NCI-H2081 (cell line): ENCODE measurements at places on chromosomes 5 and 9.

GRCh38 chr9:113570749-113571711 is 107.5 kb downstream of the RGS3 start:
- no peak for DNase-seq

DNA sequence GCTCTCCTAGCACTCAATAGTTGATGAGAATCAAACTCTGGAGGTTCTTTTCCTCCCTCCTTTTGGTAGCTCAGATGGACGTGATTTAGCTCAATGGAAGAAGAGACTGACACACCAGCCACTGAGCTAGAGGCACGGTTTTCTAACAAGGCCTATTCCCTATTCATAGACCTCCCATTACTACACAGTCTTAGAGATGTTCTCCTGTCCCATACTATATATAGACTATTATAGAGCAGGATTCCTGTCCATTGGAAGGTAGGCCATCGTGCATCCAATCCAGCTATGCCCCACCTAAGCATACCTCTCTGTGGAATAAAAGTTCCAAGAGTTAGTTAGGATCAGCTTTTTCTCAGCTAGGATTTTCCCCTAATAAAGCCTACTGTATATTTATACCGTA is 30.3 kb upstream of the CTNNAL1 start:
- no peak for DNase-seq

- DNase-seq, result no peak
Measured at GRCh38 chr5:140222416-140222815, 47.4 kb downstream of the CYSTM1 start.

DNA sequence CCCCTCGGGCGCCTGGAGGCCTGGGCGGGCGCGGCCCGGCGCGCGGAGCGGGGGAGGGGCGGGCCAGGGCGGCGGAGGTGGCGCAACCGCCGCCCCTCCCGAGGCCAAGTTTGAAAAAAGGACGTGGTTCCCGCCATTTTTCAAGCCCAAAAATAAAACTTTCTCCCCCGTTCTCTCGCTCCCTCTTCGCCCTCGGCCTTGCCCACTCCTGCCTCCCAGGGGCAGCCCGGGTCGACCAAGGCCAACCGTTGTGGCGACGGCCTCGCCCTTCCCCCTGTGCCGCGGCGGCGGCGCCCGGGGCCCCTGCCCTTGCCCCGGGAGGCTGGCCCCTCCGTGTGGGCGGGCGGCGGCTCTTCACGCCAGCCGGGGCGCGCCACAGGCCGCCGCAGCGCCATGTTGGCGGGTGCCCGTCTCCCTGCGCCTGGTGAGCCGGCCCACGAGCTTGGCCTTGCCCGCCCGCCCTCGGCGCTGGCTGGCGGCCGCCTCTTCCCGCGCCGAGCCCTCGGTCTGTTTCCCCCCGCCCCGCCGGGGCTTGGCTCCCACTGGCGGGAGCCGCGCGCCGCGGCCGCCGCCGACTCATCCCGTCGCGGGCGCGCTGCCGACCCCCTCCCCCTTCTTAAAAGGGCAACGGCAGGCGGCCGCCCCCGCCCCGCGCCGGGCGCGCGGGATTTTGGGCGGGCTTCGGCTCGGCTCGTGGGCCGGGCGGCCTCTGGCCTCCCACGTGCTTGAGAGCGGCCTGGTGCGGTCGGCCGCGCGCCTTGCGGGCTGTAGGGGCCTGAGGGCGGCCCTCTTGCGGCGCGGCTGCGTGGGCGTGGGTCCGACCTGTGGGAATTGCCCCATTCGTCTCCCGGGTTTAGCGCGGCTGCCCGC is 1.3 kb downstream of the ANP32B start:
- DNase-seq, result peak; percentile 78

- DNase-seq, result no peak
Measured at GRCh38 chr5:76861612-76862011, 11.8 kb downstream of the S100Z start.

GRCh38 chr9:35136866-35137265 is 21.2 kb upstream of the ATOSB start:
- DNase-seq, result no peak

- no peak for DNase-seq
Measured at GRCh38 chr5:8825139-8825757, 720.6 kb downstream of the SEMA5A start.

GRCh38 chr5:58987193-58987592 is 404.3 kb downstream of the RAB3C start:
- no peak for DNase-seq

DNA sequence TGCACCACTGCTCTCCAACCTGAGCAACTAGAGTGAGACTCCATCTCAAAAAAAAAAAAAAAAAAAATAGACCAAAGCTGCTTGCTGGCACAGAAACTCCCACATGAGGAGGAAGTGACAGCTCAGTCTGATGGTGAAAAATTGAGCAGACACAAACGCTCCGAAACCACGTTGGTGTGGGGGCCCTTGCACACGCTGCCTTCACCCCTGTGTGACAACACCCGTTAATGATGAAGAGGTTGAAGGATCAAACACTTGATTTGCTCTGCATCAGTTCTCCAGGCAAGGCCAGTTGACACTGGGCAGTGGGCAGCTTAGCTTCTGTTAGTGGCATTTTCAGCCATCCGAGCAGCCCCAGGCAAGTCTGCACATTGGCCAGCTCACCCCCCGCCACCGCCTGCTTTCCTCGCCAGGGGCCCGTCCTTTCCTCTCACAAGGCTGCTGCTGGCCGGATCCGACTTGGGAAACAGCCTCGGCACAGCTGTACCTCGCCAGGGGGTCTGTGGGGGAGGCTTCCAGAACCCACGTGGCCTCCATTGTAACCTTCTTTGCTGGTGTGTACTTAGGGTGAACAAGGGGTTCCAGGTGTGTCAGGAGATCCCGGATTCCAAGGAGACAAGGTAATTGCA is 79.8 kb downstream of the COL27A1 start:
- DNase-seq, result no peak

GRCh38 chr5:18403941-18404438 is 769.7 kb downstream of the TAF11L14 start:
- no peak for DNase-seq

DNA sequence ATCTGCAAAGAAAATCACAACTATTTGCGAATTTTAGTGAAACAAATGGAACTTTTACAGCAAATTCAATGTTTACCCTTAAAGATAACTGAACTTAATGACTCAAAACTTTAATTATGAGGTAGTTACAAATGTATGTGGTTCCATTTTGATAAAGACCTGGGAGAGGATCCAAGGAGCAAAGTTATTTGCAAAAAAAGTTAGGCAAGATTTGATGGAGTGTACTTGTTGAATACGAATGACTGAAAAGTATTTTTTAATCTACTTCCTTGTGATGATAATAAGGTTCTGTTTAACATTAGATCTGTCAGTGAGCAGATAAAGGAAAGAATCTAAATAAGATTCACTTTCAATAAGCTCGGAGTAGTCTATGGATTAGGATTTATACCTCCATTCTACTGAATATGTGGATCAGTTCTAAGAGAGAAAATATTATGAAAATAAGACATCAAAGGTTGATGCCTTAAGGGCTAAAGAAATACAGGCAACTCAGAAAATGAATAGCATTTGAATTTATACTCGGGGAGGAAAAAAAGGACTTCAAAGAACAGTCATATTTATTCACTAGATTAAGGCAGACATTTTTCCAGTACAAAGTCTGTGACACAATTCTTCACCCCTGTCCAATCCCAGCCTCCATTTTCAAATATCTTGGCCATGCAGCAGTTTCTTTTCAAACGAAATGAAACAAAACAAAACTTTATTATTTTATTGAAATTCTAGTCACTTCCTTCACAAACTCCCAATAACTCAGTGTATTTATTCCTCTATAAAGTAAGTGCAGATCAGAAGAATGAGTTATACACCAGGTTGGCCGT is 199.8 kb downstream of the PDE4D start:
- DNase-seq, result no peak

DNA sequence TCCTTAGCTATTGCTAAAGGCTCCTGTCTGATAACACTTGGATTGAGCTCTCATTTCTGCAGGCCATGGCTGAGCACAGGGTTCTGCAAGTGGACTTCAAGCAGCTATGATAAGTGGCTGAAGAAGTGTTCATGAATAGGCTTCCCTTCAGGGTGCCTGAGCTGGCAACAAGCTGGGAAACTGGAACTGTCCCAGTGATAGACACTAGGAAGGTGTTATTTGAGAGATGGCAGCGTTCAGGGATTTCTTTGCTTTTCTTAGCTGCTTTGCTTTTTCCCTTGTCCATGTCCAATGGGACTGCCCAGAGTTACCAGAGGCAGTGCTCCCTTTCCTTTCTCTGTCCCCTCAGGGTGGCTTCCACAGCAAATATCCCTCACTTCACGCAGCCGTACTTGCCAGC is 75.8 kb downstream of the INIP start:
- no peak for DNase-seq

GRCh38 chr5:68344447-68345111 is 129.0 kb downstream of the PIK3R1 start:
- no peak for DNase-seq

- DNase-seq, result no peak
Measured at GRCh38 chr5:143418140-143418866, 14.8 kb upstream of the NR3C1 start.
